ENCODE measurements at places on chromosomes 3 and 15.

- H3K27ac ChIP-seq = no peak overlapping the region
- H3K4me1 ChIP-seq = peaks cover 9% of the 10 kb centered on the region
- H3K4me3 ChIP-seq = no peak overlapping the region
- H3K27me3 ChIP-seq = no peaks in the 10 kb centered on the region
- peaks cover 69% of the 10 kb centered on the region for H3K36me3 ChIP-seq
These were observed 119.2 kb upstream of the ZBED2 start for GRCh38 chr3:111714305-111714704.

DNA sequence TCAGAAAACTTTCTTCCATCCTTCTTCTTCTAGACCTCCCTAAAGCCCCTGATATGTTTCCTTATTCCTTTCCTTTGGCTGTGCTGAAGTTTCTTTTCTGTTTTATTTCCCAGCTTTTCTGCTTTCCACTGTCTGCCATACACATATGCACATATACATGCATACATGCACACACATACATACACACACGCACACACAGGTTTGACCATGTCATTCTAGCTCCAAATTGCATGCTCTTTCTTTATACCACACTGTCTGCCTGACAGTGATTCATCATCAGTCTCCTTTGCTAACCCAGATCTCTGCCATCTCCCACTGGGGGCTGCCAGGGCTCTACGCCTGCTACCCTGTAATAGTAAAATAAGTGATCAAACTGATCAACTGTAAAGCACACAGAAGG is 181.3 kb downstream of the STAC start:
- H3K27me3 ChIP-seq = peaks cover 1% of the 10 kb centered on the region
- no peak overlapping the region for H3K4me3 ChIP-seq
- H3K27ac ChIP-seq = no peak overlapping the region
- H3K36me3 ChIP-seq = no peaks in the 10 kb centered on the region
- peaks cover 10% of the 10 kb centered on the region for H3K4me1 ChIP-seq
- DNase-seq = no peak

- H3K4me1 ChIP-seq = no peaks in the 10 kb centered on the region
- no peak overlapping the region for H3K4me3 ChIP-seq
- DNase-seq = no peak
- H3K27me3 ChIP-seq = no peaks in the 10 kb centered on the region
These were observed 52.0 kb downstream of the ILDR1 start for GRCh38 chr3:121970047-121970446.

DNA sequence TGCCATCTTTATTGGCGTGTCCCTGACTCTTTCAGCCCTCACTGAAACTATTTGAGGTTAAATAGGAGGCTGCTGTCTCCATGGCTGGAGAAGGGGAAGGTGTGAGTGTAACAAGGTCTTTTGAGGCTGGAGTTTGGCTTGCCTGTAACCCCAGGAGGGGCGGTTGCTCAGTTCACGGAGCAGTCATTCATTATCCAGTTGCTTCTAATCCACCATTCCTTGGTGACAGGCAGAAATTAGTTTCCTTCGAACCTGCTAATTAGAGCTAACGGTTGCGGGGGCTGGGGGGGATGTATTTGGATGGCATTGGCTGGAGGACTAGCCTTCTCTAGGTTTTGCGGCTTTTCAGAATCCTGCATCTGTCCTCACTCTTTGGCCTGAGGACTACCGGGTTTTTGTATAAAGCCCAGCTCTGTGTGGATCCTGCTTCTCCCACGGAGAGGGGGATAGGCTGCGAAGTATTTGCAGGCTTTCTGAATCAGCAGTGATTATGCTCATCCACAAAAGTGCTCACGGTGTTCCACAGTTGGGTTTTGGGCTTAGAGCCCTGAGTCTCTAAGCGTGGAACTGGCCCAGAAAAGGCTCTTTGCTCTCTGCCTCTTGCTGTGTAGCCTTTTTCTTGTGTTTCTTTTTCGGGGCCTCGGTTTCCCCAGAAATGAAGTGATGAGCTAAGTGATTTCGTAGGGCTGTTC is 18.6 kb downstream of the FGD5 start:
- H3K27ac ChIP-seq = no peak overlapping the region
- H3K36me3 ChIP-seq = no peaks in the 10 kb centered on the region
- H3K4me1 ChIP-seq = no peaks in the 10 kb centered on the region
- no peak overlapping the region for H3K4me3 ChIP-seq

GRCh38 chr3:136195258-136196063 is 674 bp downstream of the MSL2 start:
- peak overlapping the region; percentile 99 for H3K27ac ChIP-seq
- H3K4me1 ChIP-seq = peaks cover 51% of the 10 kb centered on the region
- no peaks in the 10 kb centered on the region for H3K27me3 ChIP-seq
- H3K36me3 ChIP-seq = peaks cover 12% of the 10 kb centered on the region
- H3K4me3 ChIP-seq = peak overlapping the region; percentile 89

GRCh38 chr3:64530434-64531049 is 157.3 kb downstream of the ADAMTS9 start:
- DNase-seq = no peak
- no peak overlapping the region for H3K4me3 ChIP-seq
- peaks cover 14% of the 10 kb centered on the region for H3K27me3 ChIP-seq
- no peaks in the 10 kb centered on the region for H3K36me3 ChIP-seq
- peaks cover 9% of the 10 kb centered on the region for H3K4me1 ChIP-seq

DNA sequence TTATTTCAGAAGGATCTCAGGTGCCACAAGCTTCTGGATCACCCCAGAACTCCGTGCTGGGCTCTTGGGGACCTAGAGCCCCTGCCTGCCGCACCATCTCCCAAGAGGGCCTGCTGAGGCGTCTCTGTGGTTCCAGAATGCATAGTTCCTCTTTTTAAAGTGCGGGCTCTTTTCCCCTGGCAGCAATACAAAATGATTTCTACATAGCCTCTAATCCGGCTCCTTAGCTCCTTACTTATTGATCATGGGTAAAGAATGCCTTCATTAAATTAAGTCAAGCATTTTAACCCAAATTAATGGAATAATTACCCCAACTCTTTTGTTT is 121.9 kb downstream of the ATP10A start:
- no peak overlapping the region for H3K4me3 ChIP-seq
- no peaks in the 10 kb centered on the region for H3K36me3 ChIP-seq
- peaks cover 43% of the 10 kb centered on the region for H3K4me1 ChIP-seq
- no peak overlapping the region for H3K27ac ChIP-seq
- no peaks in the 10 kb centered on the region for H3K27me3 ChIP-seq
- no peak for DNase-seq

GRCh38 chr3:49461443-49462171 is 8.5 kb upstream of the DAG1 start:
- no peak for DNase-seq
- H3K27me3 ChIP-seq = no peaks in the 10 kb centered on the region
- H3K27ac ChIP-seq = no peak overlapping the region

- H3K4me3 ChIP-seq = no peak overlapping the region
- no peaks in the 10 kb centered on the region for H3K4me1 ChIP-seq
- no peaks in the 10 kb centered on the region for H3K36me3 ChIP-seq
- DNase-seq = no peak
These were observed 170.4 kb downstream of the FHIT start for GRCh38 chr3:61080737-61081445.

DNA sequence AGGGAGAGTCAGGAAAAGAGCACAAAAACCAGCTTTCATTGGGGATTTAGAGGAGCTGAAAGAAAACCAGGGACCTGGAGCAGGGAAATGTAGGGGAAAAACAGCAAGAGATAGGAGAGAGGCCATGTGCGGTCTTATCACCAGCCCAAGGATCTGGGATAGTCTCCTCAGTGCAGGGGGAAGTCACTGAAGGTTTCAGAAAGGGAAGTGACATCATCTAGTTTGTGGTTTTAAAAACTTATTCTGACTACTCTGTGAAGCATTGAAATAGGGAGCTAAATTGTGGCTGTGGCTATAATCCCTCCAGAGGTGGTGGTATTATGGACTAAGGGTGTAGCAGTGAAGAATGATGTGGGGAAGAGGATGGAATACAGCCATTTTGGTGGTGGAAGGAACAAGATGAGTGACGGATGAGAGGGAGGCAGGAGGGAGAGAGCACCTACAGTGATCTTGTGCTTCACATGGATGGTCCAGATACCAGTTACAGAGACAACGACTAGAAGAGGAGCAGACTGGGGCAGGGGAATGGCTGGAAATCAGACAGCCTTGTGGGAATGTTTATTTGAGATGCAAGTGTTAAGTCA is 72.7 kb downstream of the HMG20A start:
- H3K27ac ChIP-seq = peak overlapping the region; percentile 0
- no peaks in the 10 kb centered on the region for H3K36me3 ChIP-seq
- DNase-seq = no peak
- H3K4me1 ChIP-seq = peaks cover 22% of the 10 kb centered on the region
- H3K27me3 ChIP-seq = no peaks in the 10 kb centered on the region
- no peak overlapping the region for H3K4me3 ChIP-seq

DNA sequence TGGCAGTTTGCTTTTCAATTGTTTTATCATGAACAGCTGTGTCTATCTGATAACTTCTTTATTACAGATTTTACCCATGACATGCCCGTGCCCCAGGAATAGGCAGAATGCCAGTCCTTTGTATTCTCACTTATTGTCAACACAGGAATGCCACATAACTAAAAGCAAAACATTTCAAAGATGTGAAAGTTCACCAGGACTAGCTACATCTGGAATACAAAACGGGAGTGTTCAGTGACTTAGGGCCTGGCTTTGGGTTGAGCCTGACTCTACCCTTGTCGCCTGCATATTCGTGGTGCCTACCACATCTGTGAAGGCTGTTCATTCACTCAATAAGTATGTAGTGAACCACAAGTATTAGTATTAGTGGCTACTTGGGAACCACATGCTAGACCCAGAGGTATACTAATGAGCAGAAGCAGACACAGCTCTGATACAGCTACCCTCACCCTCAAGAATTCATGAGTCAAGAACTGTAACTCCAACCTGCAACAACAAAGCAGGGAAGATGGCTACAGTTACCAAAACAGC is 2.9 kb downstream of the TNFSF10 start:
- peaks cover 79% of the 10 kb centered on the region for H3K4me1 ChIP-seq
- no peak for DNase-seq
- H3K36me3 ChIP-seq = peaks cover 9% of the 10 kb centered on the region
- H3K4me3 ChIP-seq = peak overlapping the region; percentile 96
- H3K27me3 ChIP-seq = no peaks in the 10 kb centered on the region
- peak overlapping the region; percentile 74 for H3K27ac ChIP-seq

- no peaks in the 10 kb centered on the region for H3K4me1 ChIP-seq
- no peaks in the 10 kb centered on the region for H3K27me3 ChIP-seq
- H3K36me3 ChIP-seq = no peaks in the 10 kb centered on the region
- no peak overlapping the region for H3K27ac ChIP-seq
- no peak overlapping the region for H3K4me3 ChIP-seq
- no peak for DNase-seq
These were observed 861.3 kb downstream of the ZPLD1 start for GRCh38 chr3:103295974-103296570.

- no peak for DNase-seq
- H3K36me3 ChIP-seq = no peaks in the 10 kb centered on the region
- no peaks in the 10 kb centered on the region for H3K4me1 ChIP-seq
- H3K27me3 ChIP-seq = peaks cover 6% of the 10 kb centered on the region
- no peak overlapping the region for H3K4me3 ChIP-seq
These were observed 218.2 kb downstream of the ATP8B4 start for GRCh38 chr15:49900903-49901235.

DNA sequence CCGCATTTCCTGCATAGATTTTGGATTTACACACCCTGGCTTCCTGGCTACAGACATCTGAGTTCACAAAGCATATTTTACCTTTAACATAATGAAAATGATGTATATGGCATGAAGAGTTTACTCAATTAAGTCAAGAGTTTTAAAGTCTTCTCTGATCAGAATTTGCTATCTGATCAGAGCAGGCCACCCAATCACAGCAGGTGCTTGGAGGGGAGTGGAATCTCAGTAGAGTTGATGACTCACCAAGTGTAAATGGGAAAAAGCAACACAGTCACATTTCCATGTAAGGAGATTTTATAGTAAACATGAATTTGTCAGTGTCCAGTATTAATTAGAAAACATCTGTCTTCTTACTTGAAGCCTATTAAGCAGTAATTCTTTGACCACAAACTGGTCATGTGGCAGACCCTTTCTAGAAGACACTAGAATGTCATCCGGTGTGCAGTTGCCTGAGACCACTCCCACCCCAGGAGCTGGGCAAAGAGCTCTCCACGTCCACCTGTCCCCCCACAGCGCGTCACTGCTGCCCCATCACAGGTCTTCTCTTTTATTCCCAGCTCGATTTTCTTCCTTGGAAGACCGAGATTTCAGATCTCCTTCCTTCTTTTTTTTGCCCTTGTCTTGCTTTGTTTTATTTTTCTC is 10.8 kb downstream of the MESD start:
- no peak overlapping the region for H3K4me3 ChIP-seq
- no peaks in the 10 kb centered on the region for H3K27me3 ChIP-seq
- no peak for DNase-seq
- peak overlapping the region; percentile 23 for H3K27ac ChIP-seq

GRCh38 chr15:36811903-36812302 is 232.5 kb downstream of the CDIN1 start:
- H3K27me3 ChIP-seq = no peaks in the 10 kb centered on the region
- DNase-seq = no peak
- H3K4me3 ChIP-seq = no peak overlapping the region
- H3K4me1 ChIP-seq = no peaks in the 10 kb centered on the region
- H3K27ac ChIP-seq = no peak overlapping the region

DNA sequence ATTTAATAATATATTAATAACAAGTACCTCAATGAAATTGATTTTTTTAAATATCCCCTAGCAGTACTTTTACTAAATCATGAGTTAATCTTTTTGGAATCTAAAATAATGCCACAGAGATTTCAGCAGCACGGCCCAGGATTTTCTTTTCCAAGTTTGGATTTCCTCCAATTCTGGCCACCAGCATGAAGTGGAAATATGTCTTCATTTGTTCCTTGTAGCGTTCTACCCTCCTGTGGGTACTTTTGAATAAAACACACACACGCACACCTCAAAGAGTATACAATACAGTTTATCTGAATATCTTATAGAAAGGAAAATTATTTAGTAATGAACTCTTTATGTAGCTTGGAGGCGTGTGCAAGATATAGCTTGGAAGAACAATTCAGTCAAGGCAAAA is 125.1 kb upstream of the STT3B start:
- peaks cover 13% of the 10 kb centered on the region for H3K4me1 ChIP-seq
- H3K4me3 ChIP-seq = no peak overlapping the region
- H3K27me3 ChIP-seq = peaks cover 2% of the 10 kb centered on the region
- H3K36me3 ChIP-seq = no peaks in the 10 kb centered on the region
- no peak for DNase-seq

DNA sequence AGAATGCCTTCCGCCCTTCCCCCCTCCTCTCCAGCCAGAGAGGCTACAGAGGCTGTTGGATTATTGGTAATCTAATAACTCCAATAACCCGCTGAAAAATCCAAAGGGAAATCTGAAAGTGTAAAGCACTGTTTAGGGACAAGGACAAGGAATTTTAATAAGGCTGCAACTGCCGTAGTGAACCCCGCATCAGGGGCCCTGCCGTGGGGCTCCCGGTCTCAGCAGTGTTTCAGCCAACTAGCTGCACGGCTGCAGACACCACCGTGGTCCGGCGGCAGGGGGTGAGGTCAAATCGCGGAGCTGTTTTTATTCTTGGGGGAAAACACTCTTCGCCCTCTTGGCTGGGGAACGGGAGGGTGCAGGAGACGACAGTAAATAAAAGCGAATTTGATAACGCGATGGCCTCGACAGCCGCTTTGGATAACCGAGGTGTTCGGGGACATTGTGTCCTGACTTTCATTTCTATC is 6.1 kb downstream of the BCL6 start:
- no peaks in the 10 kb centered on the region for H3K27me3 ChIP-seq
- H3K4me3 ChIP-seq = peak overlapping the region; percentile 99
- H3K4me1 ChIP-seq = peaks cover 64% of the 10 kb centered on the region
- H3K36me3 ChIP-seq = no peaks in the 10 kb centered on the region
- no peak for DNase-seq

Measured in naive thymus-derived CD8-positive, alpha-beta T cell (primary cell).